ENCODE measurements at places on chromosomes 13 and 19. TPM values are rescaled to one million over a fixed set of nuclear protein-coding genes. Genes with fewer than 3 reads are reported as not detected.

C13orf46 gene
- 0.54 TPM for total RNA-seq

FKRP gene
- total RNA-seq: 40.6 TPM

SYCN gene
- total RNA-seq: not detected

ELOF1 gene
- 47.1 TPM for total RNA-seq

DNA sequence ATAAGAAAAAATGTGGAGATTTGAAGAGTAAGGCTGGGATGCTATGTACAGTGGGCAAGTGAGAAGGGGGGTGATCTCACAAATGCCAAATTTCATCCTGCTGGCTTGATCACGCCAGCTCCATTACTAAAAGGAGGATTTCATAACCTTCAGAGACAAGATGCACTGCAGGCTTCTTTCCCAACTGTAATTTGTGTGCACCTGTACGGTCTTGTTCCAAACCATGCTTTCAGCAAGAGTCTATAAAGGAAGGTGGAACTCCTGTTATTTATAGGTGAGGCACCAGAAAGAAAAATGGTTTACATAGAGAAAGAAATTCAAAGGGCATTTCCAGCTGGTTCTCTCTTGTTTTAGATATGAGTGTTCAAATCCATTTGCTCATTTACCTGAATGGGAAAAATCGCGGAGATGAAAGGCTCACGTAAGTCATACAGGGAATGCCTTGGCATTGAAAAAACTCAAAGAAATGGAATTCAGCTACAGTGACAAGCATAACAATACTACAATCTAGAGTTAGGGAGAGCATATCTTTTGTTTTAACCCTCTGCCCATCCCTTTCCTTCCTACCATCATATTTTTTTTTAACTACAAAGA lies 13.3 kb downstream of the EFNB2 start:
- DNase-seq: no peak

DNA sequence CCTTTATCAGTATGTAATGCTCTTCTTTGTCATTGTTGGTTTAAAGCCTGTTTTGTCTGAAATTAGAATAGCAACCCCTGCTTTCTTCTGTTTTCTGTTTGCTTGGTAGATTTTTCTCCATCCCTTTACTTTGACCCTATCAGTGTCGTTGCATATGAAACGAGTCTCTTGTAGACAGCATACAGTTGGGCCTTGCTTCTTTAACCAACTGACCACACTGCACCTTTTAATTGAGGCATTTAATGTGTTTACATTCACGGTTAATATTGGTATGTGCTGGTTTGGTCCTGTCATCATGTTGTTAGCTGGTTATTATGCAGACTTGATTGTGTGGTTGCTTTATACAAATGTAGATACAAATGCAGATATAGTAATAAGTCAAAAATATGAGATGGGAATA lies 71.1 kb downstream of the PDS5B start:
- no peak for DNase-seq

GRCh38 chr13:19573120-19573716 lies 11.9 kb upstream of the TPTE2 start:
- no peak for DNase-seq

- no peak for DNase-seq
These were observed 41.7 kb upstream of the MAP3K10 start for GRCh38 chr19:40149501-40149900.

DNA sequence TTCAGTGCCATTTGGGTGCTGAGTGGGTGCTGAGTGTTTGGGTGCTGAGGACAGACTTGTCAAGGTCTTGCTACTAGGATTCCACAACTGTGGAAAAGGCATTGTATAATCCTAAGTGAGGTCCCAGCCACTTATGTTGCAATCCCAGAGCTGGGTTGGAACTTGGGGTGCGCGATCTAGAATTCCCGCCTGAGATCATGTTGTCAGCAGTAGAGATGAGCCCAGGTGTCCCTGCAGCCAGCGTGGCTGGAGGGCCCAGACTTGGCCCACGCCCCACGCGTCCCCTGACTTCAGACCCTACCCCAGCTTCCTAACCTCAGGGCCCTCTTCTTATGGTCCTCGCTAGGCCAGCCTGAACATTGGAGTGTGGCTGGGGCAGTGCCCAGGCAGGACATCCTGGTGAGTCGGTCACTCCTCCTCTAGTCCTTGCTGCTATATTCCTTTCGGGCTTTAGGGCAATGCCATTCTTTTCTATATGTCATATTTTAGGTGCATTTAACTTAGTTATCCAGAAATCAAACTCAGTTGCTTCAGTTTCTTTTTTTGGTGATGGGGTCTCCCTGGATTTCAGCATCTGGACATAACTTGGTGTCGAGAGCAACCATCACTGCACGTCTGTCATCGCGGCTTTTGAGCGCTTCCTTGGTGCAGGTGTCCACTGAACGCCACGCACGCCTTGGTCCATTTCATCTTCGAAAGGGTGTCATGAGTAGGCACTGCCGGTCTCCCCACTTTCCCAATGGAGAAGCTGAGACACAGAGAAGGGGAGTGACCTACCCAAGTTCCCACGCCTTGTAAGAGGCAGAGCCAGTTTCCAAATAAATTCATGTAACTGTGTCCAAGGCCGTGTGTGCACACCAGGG lies 46.4 kb upstream of the F7 start:
- no peak for DNase-seq

- DNase-seq: no peak
These were observed 652.2 kb downstream of the DACH1 start for GRCh38 chr13:71214821-71215220.

- DNase-seq: no peak
These were observed 123.4 kb downstream of the LMO7 start for GRCh38 chr13:75759531-75759930.

DNA sequence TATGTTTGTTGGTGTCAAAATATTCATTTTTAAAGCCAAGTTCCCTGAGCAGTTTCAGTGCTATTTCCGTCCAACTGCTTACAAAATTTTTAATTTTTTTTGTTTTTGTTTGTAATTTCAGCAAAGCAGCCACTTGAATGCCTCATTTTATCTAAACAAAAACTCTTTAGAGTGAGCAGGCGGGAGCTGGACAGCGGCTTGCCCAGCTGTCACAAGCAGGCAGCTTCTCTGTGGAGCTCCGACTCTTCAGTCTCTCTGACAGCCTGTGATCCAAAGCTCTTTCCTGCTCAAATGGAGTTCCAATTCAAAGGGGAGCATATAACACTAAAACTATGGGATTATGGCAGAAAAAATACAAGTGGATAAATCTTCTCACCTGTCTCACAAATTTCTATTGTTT lies 618.3 kb upstream of the PCDH20 start:
- no peak for DNase-seq

GRCh38 chr13:39699274-39699673 lies 43.8 kb downstream of the COG6 start:
- no peak for DNase-seq

- no peak for DNase-seq
These were observed 56.5 kb downstream of the KLF2 start for GRCh38 chr19:16380943-16381755.

DNA sequence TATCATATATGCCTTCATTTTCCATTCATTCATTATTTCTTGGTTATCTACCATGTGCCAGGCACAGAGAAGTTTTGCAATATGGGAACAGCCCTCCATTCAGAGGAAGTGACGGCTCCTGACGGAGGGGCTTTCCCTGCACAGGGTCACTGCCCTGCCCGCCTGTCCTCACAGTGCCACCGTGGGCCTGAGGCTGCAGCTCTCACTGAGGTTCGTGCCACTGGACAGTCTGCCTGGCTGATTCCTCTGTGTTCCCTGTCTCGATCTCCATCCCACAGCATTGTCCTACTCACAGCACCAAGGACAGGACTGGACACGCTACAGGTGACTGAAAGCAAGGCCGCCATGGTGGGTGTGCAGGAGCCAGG lies 92.7 kb downstream of the TSHZ3 start:
- DNase-seq: no peak

DNA sequence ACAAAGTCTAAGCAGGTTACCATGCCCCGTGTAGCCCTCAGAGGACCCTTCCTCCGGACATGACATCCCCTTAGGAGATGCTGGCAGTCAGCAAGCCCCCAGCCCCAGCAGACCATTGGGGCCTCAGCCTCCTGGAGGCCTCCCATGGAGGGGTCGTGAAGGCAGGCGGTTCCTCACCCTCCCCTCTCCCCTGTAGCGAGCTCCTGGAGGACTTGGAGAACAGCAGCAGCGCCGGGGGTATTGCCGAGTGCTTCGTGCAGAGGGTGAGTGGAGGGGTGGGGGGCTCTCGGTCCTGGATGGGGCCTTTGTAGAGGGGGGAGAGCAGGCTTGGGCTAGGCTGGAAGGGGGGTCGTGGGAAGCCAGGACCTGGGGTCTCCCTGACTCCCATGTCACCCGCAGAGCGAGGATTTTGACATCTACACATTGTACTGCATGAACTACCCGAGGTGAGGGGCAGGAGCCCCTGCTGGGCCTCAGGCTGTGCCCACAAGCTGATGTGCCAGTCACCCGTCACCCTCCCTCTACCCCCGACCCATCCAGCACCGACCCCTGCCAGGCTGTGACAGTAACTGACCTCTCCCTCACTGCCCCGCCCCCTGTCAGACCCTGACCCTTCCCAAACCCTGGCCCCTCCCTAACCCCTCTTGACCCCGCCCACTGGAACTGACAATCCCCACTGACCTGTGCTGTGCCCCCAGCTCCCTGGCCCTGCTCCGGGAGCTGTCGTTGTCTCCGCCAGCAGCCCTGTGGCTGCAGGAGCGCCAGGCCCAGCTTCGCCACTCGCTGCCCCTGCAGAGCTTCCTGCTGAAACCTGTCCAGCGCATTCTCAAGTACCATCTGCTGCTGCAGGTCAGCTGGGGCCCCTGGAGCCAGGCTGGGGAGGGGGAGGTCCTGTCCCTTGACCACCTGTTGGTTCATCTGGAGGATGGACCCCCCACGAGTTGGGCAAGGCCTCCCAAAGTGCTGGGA lies 4.0 kb downstream of the PLEKHG2 start:
- no peak for DNase-seq

Measured in mesothelial cell of epicardium (in vitro differentiated cells).